ENCODE measurements at places on chromosomes 7 and 10. TPM values are rescaled to one million over a fixed set of nuclear protein-coding genes. Genes with fewer than 3 reads are reported as not detected.

The LIPN gene
- total RNA-seq = not detected

DNA sequence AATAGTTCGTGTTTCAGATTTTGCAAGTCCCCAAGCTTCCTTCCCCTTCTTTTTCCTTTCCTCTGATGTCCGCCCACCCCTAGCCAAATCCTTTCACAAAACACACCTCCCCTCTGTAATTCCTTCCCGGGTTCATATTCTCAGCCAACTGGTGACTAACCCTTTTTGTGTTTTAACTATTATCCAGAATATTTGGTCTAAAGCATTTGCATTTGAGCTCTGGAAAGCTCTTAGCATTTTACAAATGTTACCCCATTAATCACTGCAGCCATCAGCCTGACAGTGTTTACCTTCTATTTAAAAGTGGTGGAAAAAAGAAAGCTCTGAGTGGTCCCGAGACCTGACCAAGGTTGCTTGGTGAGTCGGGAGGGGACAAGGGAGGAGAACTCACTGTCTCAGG lies 139.0 kb downstream of the CREB5 start:
- DNase-seq = no peak

GRCh38 chr10:103585011-103585405 lies 91.5 kb downstream of the NEURL1 start:
- DNase-seq = no peak

DNA sequence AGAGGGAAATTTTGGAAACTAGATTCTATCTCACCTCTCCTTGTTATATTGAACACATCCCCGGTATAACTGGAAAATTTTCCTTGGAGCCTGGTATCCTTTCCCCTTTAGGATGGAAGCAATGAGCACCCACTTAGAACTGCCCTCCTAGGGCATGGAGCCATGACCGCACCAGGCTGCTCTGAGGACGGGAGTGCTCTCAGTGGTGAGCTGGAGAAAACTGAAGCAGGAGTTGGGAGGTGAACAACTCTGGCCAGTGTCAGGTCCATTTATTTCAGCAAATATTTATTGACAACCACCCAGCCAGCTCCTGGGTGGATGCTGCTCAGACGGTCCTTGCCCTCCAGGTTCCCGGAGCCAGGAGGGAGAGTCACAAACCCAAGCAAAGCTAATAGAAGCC lies 278.1 kb downstream of the WDR11 start:
- DNase-seq = no peak

GRCh38 chr10:101563007-101563406 lies 25.1 kb downstream of the POLL start:
- DNase-seq = no peak

DNA sequence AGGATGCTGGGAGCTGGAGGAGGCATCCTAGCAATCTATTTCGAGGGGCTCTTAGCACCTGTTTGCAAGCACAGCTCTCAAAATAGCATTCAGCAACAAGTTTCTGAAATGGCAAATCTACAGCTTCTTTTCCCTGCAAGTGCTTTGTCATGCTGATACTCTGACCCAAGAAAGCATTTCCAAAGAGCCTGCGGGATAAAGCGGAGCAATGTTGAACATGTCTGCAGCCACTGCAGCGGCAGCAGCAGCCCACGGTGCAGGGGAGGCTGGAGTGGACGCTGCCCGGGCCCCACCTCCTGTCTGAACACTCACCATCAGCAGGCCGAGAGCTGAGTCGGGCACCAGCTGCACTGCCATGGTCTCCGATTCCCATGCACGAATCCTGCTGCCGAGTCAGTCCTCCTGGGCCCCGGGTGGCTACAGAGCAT lies 964 bp downstream of the FRMD4A start:
- DNase-seq = peak; percentile 47

- DNase-seq = no peak
Observed at GRCh38 chr10:84844461-84844860, 516.1 kb downstream of the CCSER2 start.

DNA sequence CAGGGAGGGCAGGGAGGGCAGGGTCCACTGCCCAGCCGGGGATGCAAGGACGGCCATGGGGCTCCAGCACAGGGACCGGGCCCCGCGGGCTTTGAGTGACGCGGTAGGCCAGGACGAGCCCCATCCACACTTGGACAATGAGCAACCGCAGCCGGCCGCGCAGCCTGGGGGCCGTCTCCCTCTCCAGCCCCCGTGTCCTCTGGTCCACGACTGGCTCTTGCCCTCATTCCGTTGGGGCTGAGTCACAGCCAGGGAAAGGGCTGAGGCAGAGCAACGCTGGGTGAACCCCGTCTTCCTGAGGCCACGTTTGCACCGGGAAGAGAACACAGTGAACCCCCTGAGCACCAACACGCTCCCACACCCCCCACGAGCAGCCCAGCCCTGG lies 23.7 kb downstream of the SHH start:
- DNase-seq = no peak

GRCh38 chr10:63520500-63521415 lies at the start of gene REEP3:
Gene REEP3, plus strand, starts transcription at chr10:63521401. Its CDS starts 145 bp downstream, at chr10:63521546.
- peak; percentile 82 for DNase-seq
